ENCODE measurements at places on chromosomes 16 and 17.

DNA sequence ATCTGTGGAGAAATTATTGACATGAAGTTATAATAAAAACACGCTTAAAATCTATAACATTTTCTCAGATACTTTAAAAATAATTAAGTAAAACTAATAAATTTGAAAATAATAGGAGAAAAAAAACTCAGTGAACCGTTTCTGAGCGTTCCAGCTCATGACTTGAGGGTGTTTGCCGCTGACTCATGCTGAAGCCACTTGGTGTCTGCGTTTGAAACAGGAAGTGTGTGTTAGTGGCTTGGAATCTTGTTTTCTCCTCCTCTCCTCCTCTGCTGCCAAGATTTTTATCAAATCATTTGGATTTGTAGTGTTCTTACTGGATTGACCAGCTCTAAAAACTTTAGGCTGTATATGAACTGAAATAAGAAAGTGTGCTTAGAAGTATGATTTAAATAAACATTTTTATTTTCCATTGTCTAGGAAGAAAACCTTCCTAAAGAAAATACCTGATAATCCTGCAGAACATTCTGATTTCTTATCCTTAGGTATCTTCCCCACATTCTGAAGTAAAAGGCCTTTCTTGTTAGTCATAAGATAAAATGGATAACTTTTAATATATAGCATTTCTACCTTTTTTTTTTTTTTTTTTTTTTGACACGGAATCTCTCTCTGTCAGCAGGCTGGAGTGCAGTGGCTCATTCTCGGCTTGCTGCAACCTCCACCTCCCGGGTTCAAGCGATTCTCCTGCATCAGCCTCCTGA, 30.8 kb downstream of the USP10 start:
- no peak for DNase-seq

GRCh38 chr17:71883845-71884244, 237.0 kb upstream of the SOX9 start:
- DNase-seq = no peak

DNA sequence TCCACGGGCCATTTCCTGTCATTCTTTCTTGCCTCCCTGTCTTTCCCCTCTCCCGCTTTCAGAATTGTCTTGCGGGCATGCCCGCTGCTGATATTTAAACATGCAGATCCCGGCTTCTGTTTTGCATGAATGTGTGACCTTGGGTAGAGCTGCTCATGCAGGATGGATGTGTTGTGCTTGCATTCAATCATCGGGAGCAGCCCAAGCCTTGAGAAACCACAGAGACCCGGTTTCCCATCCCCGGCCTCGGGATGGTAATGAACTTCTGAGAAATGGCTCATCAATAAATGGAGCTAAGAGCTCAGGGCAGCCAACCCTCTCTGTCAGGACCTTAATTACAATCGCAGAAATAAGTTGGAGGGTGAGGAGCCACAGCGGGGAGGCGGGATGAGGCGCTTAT, 303.7 kb upstream of the TNRC6C start:
- no peak for DNase-seq

GRCh38 chr16:6482696-6483468, 849.8 kb upstream of the RBFOX1 start:
- DNase-seq = no peak
